ENCODE measurements at places on chromosomes 5 and 9. TPM values are rescaled to one million over a fixed set of nuclear protein-coding genes. Genes with fewer than 3 reads are reported as not detected.

The PPP2R2B gene
- not detected for total RNA-seq

The BNC2 gene
- total RNA-seq: 43.1 TPM

The SPRY4 gene
- total RNA-seq: 21.4 TPM

The PCDHB13 gene
- total RNA-seq: 1.2 TPM

The KIAA1191 gene
- 133 TPM for total RNA-seq

The CATSPER3 gene
- total RNA-seq: not detected

The ANKRD31 gene
- total RNA-seq: 0.32 TPM

The CENPP gene
- total RNA-seq: 2.4 TPM

The SLC30A5 gene
- 51.1 TPM for total RNA-seq

The IL9 gene
- not detected for total RNA-seq

The GPR151 gene
- total RNA-seq: not detected

The CDH9 gene
- not detected for total RNA-seq

The SMIM27 gene
- total RNA-seq: 1.1 TPM

The SOX30 gene
- under 0.01 TPM for total RNA-seq

The PCDHGA8 gene
- total RNA-seq: 3.0 TPM

The C5orf58 gene
- not detected for total RNA-seq

The TAF11L7 gene
- not detected for total RNA-seq

The FOXD1 gene
- 24.7 TPM for total RNA-seq

The PTPDC1 gene
- 8.5 TPM for total RNA-seq

The OR2S2 gene
- total RNA-seq: 0.32 TPM

The PCDHGB4 gene
- 18.0 TPM for total RNA-seq

The DIPK1B gene
- 0.12 TPM for total RNA-seq

The MYOZ3 gene
- total RNA-seq: 1.5 TPM

The DEPDC1B gene
- total RNA-seq: 1.3 TPM

The REEP2 gene
- total RNA-seq: 16.1 TPM

The BRINP1 gene
- 1.9 TPM for total RNA-seq

The CORO2A gene
- total RNA-seq: 0.73 TPM

The VLDLR gene
- 8.4 TPM for total RNA-seq

The RNF208 gene
- 0.85 TPM for total RNA-seq

The ACOT12 gene
- total RNA-seq: not detected

The C9orf50 gene
- total RNA-seq: 0.61 TPM

The SEMA5A gene
- total RNA-seq: 59.4 TPM

The HTR4 gene
- not detected for total RNA-seq

The GPRIN1 gene
- total RNA-seq: 3.9 TPM

The C5orf47 gene
- not detected for total RNA-seq

The TAF11L5 gene
- total RNA-seq: not detected

The SPINK7 gene
- total RNA-seq: not detected

The HSDL2 gene
- total RNA-seq: 25.1 TPM

The DDX46 gene
- 13.8 TPM for total RNA-seq

The CSNK1G3 gene
- 69.6 TPM for total RNA-seq

The CARD9 gene
- 2.9 TPM for total RNA-seq

The FRMD3 gene
- total RNA-seq: 2.8 TPM

The GPR150 gene
- total RNA-seq: under 0.01 TPM

The CAPSL gene
- total RNA-seq: 1.1 TPM

The CARTPT gene
- not detected for total RNA-seq

The KCNMB1 gene
- under 0.01 TPM for total RNA-seq

The PCDHA11 gene
- total RNA-seq: 0.49 TPM

The SHB gene
- 15.7 TPM for total RNA-seq

The SLC34A3 gene
- under 0.01 TPM for total RNA-seq
